T follicular helper cell (primary cell): ENCODE measurements at places on chromosomes 4 and X.
A peak's percentile ranks its signal among the peaks of the same experiment; 100 is the strongest.

GRCh38 chr4:182124359-182124758 lies 118.8 kb upstream of the TENM3 start:
- DNase-seq, result no peak

GRCh38 chrX:10750581-10750980 lies 130.2 kb upstream of the MID1 start:
- DNase-seq, result no peak

- no peak for DNase-seq
Observed at GRCh38 chrX:53595266-53595810, 91.2 kb downstream of the HUWE1 start.

GRCh38 chr4:94698187-94698586 lies 59.6 kb upstream of the BMPR1B start:
- DNase-seq, result no peak

DNA sequence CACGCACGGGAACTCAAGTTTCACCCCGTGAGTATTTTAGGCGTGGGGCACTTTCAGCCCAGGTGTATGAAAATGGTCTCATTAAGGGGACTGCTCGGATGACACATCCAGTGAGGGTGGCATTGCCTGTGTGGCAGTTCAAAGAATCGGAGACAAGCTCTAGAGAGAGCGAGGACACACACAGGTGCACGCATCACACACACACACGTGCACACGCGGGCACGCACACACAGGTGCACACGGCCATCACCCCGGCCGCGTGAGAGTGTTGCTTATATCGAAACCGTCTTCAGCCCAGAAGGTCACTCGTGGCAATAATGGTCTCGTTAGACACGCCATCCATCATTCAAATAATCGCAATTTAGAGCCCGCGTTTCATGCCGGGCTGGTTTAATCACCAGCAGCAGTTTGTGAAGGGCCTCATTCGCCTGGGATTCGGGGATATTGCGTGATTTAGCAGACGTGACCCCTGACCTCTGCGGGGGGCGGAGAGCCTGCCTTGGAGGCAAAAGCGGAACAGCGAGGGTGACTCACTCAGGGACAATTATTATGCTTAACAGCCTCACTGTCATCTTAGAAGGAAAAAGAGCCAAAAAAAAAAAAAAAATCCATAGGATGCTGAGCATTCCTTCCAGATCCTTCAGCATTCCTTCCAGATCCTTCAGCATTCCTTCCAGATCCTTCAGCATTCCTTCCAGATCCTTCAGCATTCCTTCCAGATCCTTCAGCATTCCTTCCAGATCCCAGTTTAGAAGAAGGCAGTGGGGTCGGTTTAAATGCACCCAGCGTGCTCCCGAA lies 89.4 kb upstream of the PPP2R3B start:
- DNase-seq, result no peak

DNA sequence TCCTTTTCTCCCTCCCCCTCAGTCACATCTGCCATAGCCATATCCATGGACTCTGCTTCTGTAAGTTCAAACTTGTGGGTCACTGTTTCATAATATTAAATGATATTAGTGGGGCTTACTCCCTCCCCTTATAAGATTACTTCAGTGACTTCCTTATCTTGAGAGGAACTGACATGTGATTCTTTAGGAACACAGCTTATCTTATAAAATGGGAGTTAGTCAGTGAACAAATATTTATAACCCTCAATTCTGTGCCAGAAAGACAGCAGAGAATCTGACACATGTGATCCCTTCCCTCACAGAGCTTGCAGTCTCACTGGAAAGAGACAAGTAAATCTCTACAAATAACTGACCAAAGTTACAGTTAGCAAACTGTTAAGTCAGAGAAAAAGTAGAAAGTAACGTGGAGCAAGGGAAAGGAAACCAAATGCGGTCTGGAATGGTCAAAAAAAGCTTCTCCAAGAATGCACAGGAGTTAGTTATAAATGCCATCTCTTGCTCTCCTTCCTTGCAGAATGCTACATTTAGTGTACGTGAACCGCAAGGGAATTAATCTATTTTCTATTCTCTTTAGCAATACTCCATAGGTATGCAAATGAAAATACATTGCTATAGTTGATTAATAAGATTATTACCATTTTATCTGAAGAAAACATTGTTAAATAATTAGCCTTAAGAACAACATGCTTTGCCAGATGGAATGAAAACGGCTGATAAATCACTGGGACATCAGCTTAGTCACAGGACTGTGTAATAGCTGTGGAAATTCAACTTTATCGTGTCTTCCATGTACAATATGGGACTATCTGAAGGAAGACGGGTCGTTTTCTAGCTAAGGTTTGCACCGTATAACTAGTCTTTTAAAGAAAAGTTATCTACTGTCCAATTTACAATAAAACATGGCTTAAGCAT lies 29.0 kb downstream of the SGMS2 start:
- DNase-seq, result no peak

DNA sequence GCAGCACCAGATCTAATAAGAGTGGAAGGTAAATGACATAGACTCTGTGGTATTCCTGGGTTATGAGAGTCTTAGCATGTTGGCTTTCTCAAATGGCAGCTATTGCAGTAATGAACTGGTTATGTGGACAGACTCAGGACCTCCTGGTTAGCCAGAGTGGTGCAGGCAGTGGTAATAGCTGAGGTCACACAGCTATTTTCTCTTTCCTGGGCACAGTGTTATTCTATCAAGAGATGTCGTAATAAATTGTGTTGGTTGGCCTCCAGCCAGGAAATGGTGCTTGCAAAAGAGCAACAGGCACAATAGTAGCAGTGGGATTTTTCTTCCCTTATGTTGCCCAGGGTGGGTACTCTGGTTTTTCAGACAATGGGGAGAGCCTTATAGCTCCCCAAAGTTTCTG lies 279.2 kb upstream of the FGF16 start:
- no peak for DNase-seq

DNA sequence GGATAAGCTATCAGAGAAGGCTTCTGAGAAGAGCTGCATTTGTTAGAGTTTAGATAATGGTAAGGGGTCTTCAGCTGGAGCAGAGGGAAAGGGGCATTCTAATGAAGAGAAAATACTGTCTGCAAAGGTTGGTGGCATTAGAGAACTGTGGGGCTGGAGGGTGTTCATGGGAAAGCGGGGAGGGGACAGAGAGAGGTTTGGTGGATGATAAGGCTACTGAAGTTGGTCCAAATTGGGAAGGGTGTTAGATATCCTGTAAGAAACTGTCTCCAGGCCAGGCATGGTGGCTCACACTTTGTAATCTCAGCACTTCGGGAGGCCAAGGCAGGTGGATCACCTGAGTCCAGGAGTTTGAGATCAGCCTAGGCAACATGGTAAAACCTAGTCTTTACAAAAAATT lies 59.9 kb downstream of the AFF1 start:
- DNase-seq, result no peak

- no peak for DNase-seq
Observed at GRCh38 chr4:189355590-189355989, 585.1 kb upstream of the FRG1 start.

DNA sequence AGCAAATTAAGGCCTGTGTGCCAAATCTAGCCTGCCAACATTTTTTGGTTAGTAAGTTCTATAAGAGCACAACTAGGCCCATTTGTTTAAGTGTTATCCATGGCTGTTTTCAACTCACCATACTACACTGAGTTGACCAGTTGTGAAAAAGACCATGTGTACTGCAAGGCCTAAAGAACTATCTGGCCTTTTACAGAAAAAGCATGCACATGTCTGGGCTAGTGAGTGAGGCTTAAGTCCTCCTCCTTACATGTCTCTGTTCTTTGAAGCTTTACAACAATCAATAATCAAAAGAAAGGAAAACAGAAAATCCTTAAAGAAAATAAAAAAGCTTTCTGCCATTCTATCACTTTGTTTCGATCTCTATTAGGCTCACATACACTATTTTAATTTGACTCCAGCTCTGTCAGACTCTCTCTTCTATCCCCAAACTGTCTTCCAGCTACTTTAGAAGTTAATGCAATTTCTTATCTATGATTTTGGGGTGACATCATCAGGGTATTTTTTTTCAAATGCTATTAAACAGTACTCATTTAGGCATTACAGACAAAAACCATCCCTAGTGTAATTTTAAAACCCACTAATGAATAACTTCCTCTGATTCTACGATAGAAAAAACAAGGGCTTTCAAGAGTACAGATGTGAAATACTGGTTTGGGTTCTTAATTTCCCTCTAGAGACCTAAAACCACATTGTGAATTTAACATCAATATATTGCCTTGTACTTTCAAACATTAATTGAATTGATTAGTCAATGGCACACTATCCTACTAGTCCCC lies 161.8 kb downstream of the MAB21L2 start:
- DNase-seq, result no peak

DNA sequence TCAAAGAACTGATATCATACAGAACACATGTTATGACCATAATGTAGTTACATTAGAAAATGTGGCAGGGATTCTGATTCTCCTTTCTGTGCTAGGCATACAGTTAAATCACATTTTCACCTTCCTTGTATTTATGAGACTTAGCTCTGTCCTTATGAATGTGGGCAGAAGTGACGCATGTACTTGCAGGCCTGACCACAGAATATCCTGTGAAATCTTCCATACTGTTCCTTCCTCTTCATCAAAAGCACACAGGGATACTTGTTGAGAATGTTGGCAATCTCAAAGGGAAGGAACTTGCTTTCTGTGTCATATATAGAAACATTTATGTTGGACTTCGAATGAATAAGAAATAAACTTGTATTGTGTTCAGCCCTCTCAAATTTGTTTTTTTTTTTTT lies 17.2 kb upstream of the MYOZ2 start:
- no peak for DNase-seq

GRCh38 chr4:78776079-78776728 lies at the start of gene BMP2K:
Gene BMP2K, plus strand, starts transcription at chr4:78776350. Its CDS starts 194 bp downstream, at chr4:78776544.
- DNase-seq, result peak; percentile 71

- no peak for DNase-seq
Observed at GRCh38 chrX:120769576-120770341, 105.9 kb downstream of the CT47B1 start.

DNA sequence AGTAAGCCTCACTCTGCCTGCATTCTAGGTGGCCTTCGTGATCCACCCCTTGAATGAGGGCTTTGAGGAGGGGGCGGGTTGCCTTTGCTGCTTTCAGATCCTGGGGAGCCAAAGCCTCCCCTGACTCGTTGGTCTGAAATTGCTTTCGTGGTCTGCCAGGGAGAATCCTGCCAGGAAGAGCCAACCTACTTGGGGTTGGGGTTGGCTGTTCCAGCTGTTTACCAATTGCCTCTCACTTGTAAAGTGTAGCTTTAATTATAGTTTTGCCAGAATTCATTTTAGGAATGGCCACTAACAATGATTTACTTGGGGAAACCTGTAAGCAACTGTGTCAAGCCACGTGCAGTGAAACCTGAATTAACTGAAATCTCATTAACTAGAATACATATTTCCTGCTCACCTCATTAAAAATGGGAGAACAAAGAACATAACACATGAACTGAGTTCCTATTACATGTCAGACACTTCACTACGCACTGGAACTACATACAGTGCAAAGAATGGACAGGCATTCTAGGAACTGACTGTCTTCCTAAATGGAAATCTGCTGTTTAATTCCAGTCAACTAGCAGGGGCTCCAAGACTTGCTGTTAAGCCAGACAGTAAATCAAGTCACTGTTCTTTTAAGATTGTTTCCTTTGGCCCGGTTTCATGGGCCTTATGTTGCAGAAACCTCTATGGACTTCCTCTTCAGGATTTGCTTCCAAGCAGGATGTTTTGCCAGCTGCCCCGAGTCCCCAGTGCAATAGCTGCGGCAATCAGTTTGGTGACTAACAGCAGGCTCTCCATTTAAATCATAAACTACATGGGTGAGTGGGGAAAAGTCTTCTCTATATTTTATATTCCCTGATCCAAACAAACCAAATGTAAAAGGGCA lies 16.4 kb upstream of the NKRF start:
- DNase-seq, result no peak

DNA sequence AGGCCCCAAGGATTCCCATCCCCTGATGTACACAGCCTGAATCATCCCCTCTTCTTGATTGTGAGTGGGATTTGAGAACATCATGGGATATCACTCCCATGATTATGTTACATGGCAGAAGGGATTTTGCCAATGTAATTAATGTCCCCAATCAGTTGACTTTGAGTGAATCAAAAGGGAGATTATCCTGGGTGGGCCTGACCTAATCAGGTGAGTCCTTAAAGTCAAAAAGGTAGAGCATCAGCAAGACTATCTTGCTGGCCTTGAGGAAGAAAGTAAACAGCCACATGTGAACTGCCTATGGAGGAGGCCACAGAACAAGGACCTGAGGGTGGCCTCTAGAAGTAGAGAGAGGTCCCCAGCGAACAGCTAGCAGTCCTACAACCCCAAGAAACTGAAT lies 203.1 kb upstream of the ATP6AP2 start:
- no peak for DNase-seq

GRCh38 chr4:150974750-150975149 lies 40.3 kb downstream of the LRBA start:
- no peak for DNase-seq

GRCh38 chr4:11138964-11139363 lies 289.7 kb downstream of the HS3ST1 start:
- DNase-seq, result no peak

- no peak for DNase-seq
Observed at GRCh38 chr4:165359506-165359905, 19.3 kb upstream of the CPE start.

DNA sequence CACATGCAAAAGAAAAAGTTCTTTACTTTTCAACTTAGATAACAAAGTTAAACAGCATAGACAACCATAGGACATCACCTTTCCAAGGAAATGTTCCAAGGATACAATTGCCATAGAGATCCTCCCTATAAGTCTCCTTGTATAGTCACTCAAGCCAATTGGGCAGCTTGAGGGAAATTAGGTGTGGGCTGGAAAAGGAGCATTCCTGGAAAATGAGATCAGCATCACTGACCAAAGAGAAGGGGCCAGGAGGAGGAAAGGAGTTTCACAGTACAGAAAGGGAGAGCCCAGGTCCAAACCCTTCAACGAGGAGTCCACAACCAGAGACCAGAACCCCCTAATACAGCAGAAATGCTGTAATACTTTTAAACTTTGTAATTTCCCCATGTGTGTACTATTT lies 91.5 kb upstream of the PPARGC1A start:
- DNase-seq, result no peak

- no peak for DNase-seq
Observed at GRCh38 chr4:147594107-147594506, 23.1 kb upstream of the TMEM184C start.

GRCh38 chr4:162234595-162234994 lies 70.8 kb upstream of the FSTL5 start:
- no peak for DNase-seq

- no peak for DNase-seq
Observed at GRCh38 chrX:136538811-136539210, 6.8 kb downstream of the VGLL1 start.

- DNase-seq, result no peak
Observed at GRCh38 chr4:76841026-76841425, 56.9 kb downstream of the SOWAHB start.

GRCh38 chr4:13432453-13432852 lies 51.7 kb downstream of the RAB28 start:
- no peak for DNase-seq

DNA sequence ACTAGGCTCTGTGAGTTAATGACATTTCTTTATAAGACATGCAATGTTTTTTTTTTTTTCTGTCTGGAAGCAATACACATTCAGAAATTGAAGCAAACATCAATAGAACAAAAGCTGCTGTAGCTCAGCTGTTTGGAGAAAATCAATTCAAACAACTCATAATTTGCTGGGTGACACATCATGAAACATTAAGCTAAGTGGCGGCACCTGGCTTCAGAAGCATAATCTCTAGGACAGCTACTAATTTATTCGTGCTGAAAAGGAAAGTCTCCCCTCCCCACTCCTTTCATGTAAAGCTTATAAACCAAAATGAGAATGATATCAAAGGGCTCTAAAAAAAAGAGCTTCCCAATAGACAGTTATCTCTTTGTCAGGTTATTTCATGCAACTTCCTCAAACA lies 73.9 kb downstream of the LUZP4 start:
- no peak for DNase-seq
